ENCODE measurements at places on chromosomes 1 and 21.

- DNase-seq, result no peak
Measured at GRCh38 chr1:9018333-9018732, 7.9 kb downstream of the SLC2A7 start.

DNA sequence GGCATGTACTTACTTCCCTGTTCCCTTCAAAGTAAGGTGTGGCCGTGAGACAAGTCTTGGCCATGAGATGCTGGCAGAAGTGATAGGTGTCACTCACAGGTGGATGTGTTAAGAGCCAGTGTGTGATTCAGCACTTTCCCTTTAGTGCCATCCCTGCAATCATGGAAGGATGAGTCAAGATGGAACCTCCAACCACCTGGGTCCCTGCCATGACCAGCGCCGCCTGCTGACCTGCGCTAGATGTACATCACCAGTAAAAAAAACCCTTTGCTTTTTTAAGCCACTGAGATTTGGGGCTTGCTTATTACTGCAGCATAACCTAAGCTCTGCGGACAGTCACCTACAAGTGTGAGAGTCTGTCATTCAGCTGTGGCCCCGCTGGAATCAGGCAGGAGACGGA, 71.7 kb downstream of the TOMM20 start:
- no peak for DNase-seq

GRCh38 chr1:145992958-145993617, 3.3 kb downstream of the TXNIP start:
- DNase-seq, result no peak

DNA sequence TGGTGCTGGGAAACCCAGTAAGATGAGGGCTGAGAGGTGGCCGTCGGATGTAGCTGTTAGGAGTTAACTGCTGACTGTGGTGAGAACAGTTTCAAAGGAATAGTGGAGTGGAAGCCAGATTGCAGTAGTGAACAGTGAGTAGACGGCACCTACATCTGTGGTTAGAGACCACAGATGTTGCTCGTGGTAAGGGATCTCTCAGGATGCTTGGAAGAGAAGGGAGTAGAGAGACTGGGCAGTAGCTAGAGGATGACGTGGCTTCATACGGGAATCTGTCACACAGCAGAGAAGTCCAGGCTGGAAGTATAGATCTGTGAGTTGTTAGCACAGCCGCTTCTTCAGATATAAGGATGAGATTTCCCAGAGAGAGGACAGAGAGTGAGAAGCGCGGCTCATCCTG, 7.8 kb upstream of the ARTN start:
- DNase-seq, result no peak

- no peak for DNase-seq
Measured at GRCh38 chr1:111734856-111735255, 4.3 kb downstream of the INKA2 start.

GRCh38 chr21:16420031-16420724, 690.4 kb downstream of the USP25 start:
- DNase-seq, result no peak

- no peak for DNase-seq
Measured at GRCh38 chr1:232676307-232676706, 46.4 kb upstream of the SIPA1L2 start.

GRCh38 chr1:219000631-219001030, 173.0 kb upstream of the LYPLAL1 start:
- DNase-seq, result no peak

GRCh38 chr1:21100481-21100921, 76.2 kb downstream of the EIF4G3 start:
- DNase-seq, result no peak

GRCh38 chr1:24935196-24935526, 5.1 kb upstream of the RUNX3 start:
- no peak for DNase-seq

GRCh38 chr1:160830321-160831153, 32.1 kb downstream of the CD244 start:
- DNase-seq, result peak; percentile 78

DNA sequence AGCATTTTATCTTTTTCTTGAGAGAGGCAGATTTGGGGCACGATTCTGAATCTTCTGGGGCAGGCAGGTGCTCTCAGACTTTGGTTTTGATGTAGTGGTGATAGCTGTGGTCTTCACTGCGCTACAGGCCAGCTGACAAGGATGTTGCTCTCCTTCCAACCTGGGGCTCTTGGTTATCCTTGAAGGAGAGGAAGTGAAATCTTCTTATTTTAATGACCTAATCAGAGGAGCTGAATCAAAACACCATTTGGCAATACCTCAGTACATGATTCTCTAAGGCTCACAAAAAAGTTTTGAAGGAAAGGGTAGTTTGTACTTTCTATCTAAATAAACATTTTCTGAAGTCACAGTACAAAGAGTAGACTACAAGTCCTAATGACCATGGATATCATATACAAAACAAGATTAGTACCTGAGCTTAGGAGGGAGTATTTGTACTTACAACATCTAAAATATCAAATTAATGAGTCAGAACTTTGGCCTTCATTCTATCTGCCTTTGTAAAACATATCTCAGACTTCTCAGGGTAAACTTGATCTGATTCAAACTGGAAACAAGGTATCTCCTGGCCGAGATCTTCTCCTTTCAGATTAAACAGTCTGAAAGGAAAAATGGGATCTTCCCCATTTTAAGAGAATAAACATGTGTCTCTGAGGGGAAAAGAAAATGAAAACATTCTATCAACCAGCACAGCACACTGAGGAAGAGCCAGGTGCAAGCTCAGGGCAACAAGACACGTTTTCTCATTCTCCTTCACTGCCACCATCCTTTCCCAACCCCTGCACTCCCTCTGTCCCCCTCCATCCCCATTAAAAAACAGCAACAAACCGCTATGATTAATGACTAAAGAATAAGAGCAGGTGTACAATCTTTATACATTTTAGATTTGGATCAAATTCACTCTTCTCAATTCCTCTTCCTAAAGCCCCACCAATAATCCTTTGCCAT, 69.2 kb downstream of the SH3GLB1 start:
- DNase-seq, result no peak

- DNase-seq, result no peak
Measured at GRCh38 chr1:224499204-224499603, 64.6 kb upstream of the WDR26 start.

DNA sequence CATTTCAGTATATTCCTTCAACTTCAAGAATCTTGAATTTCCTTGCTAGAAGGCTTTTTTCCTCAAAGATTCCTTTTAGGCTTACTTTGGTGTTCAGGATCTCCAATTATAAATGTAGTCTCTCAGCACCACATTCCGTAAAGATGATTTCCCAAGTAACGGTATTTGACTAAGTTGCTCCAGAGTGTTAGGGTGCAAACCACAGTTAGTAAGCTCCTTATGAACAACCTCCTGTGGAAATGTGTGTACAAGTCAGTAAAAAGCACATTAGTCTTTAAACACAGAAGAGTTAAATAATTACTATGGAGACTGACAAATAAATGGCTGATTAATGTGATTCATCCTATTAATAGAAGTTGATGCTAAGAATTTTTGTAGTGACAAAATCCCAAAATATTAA, 10.3 kb downstream of the DONSON start:
- no peak for DNase-seq

DNA sequence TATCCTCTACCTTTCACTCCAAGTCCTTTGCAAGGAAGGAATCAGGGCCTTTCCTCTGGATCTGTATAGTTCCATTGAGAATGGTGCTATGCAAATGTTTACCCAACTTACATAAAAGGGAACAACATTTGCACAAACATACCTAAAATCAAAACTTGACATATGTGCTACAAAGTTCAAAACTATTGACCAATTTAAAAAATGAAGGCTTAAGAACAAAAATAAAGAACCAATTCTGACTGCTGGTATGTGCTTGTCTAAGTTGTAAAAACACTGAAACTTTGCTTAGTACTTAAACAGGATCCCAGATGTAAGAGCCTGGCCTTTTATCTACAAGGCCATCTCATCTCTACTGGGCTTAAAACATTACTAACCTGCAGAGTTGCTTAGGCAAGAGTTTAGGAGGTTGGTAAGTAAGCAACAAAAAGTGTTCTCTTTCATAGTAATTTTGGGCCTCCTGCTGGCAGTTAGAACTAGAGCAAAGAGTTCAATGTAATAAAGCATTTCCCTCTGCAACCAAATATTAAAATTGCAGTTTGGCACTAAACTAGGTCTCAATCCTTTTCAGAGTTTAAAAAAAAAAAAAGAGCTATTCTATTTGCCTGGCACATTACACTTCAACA, 2.0 kb downstream of the SCMH1 start:
- DNase-seq, result peak; percentile 15

DNA sequence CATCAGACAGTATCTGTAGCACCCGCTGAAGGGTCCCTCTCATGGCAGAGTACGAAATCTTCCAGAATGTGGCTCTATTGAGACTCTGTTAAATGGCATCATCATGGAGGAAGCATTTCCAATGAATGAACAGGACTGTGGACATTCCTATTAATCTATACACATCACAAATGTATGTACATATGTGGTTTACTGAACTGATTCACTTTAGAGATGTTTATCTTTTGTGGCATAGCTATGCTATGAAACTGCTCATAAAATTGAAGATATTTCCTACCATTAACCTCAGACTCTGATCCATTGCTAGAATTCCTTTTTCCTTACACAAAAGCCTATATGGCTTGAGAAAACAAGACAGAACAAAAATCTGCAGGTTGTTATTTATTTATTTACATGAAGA, 259.6 kb upstream of the RRP15 start:
- no peak for DNase-seq

GRCh38 chr1:7471836-7472235, 299.3 kb upstream of the VAMP3 start:
- DNase-seq, result no peak

DNA sequence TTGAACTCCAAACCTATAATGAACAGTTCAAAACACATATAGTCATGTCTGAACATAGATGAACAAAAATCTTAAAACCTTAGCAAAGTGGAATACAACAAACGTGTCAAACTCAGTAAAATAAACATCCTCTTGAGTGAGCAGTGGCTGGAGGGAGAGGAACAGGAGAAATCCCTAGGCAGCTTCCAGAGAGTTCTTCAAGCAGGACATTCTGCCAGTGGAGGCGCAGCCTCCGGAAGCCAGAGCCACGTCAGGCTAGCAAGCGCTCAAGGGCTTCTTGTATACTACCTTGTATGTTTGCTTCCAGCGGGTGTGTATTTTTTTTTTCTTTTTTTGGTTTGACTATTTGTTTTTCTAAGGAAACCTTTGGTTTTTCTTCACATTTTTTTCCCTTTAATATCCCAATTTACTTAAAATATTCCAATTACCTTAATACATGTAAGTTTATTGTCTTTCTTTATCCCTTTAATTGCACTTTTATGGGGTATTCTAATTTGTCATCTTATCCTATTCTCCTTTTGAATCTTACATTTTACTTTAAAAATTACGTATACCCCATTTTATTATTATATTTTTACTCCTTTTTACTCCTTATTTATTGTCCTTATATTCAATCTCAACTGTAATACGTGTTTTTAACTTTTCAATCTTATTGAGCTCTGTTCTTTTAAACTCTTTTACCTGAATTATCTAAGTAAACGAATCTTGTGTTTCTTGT, 42.0 kb downstream of the COLGALT2 start:
- DNase-seq, result no peak

GRCh38 chr1:183977717-183978116, 59.8 kb downstream of the COLGALT2 start:
- no peak for DNase-seq

GRCh38 chr1:100397681-100398080, 45.4 kb downstream of the CDC14A start:
- no peak for DNase-seq

DNA sequence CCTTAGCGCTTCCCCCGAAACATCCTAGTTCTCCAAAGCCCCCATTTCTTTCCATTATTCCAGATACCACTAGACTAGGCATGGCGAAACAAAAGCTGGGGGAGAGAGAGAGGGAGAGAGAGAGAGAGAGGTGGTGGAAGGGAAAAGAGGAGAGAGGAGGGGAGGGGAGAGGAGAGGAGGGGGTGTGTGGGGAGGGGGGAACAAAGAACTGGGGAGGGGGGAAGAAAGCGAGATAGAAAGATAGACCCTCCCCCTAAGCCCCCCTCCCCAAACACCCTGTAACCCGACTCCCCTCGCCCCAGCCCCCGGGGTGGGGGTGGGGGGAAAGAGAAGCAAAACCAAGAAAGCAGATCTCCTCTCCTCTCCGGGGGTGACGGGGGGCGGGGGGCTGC, 352 bp downstream of the MEX3A start:
- DNase-seq, result no peak

GRCh38 chr1:7069931-7070330, 284.7 kb downstream of the CAMTA1 start:
- DNase-seq, result no peak

DNA sequence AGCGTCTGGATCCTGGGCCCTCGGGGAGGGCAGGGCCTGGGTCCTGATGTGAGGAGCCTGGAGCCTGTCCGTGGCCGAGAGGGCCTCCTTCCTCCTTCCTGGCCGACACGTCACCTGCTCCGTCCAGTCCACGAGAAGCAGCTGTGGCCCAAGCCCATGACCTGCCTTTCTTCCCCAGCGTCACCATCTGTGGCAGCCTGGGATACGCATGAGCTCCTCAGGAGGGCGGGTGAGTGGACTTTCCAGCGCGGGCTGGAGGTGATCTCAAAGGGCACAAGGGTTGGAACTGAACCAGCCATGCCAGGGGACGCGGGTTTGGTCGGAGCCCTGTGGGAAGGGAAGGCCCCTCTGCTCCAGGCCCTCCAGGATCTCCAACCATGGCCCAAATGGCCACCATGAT, 90.4 kb downstream of the DHRS3 start:
- DNase-seq, result no peak

GRCh38 chr1:223421676-223422075, 28.5 kb downstream of the CCDC185 start:
- DNase-seq, result no peak

DNA sequence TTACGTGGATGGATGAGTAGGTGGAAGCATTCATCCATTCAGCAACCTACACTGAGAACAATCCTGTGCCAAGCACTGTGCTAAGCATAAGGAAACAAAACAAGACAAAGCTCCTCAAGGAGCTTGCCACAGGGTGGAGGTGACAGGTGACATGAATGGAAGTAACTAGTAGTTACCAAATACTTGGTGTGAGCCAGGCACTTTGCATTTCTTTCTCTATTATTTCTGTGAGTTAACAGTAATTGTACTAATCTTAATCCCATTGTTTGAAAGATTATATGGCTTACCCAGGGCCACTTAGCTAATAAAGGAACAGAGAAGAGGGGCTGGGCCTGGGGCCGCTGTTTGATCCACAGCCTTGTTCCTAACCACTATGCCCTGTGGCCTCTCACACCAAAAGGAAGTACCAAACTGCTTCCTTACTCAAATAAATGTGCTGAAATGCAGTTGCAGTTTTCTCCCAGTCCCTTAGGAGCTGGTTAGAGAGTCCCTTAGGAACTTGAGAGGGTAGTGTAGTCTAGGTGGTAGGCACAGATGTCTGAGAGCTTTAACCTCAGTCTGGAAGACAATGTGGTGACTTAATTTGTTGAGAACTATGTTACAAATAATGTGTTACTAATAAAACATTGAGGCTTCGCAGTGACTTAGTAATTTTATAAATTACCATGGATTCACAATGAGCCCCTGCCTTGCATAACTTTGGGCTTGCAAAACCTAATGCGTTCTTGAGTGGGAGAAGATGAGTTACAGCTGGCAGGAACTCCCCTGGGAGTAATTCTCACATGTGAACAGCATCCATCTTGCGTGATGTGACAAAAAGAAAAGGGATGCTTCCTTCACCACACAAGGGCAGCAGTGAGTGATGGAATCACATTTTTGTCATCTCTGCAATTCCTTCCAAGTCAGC, 69.8 kb downstream of the MPZL1 start:
- no peak for DNase-seq
